Activated CD8-positive, alpha-beta memory T cell treated with anti-CD3 and anti-CD28 coated beads for 24 hours (primary cell): ENCODE measurements at places on chromosomes 1 and 21.

DNA sequence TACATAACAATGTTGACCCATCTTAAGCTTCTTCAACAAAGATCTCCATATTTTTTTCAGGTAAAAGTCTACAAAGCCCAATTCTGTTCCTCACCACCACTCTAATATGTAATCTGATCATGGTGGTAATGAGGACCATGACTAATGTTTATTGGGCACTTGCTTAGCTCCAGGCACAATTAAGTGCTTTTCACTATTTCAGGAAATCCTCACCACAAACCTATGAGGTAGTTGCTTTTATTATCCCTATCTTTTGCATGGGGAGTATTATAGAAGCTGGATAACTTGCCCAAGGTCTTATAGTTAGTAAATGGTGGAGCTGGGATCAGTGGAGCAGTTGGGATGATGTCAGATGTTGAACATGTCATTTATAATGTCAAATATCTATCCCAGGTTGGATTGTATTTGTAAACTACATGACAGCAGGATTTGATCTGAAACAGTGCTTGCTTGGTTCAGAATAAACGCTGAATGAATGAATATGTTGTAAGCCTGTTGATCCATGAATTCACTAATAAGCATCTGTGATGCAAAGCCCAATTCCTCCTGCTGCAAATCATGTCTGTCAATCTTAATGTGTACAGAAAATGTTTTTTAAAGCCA is 283.3 kb upstream of the ST6GALNAC5 start:
- DNase-seq: no peak

DNA sequence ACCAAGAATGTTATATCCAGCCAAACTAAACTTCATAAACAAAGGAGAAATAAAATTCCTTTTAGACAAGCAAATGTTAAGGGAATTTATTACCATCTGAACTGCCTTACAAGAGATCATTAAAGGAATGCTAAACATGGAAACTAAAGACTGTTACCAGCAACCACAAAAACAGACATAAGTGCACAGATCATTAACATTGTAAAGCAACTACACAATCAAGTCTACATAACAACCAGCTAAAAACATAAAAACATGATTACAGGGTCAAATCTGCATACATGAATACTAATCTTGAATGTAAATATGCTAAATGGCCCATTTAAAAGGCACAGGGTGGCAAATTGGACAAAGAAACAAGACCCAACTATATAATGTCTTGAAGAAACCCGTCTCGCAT is 211.0 kb upstream of the PBX1 start:
- no peak for DNase-seq

- no peak for DNase-seq
Measured at GRCh38 chr1:97348599-97349265, 572.1 kb downstream of the DPYD start.

DNA sequence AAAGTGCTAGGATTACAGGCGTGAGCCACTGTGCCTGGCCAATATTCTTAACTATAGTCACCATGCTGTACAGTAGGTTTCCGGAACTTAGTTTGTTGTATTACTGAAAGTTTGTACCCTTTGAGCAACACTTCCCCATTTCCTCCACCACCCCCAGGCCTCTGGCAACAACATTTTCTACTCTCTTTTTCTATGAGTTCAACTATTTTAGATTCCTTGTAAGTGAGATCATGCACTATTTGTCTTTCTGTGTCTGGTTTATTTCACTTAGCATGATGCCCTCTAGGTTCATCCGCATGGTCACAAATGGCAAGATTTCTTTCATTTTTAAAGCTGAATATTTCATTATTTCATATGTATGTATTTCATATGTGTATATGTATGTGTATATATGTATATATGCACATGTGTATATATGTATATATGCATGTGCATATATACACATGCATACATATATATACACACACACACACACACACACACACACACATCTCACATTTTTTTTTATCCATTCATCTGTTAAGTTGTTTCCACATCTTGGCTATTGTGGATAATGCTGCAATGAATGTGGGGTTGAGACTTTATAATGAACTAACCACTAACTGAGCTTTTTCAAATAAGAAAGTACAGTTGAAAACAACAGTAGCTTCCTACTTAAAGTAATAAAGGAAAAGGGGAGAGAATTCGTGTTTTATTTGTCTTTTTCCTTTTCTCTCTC is 256.8 kb upstream of the C1orf105 start:
- no peak for DNase-seq

DNA sequence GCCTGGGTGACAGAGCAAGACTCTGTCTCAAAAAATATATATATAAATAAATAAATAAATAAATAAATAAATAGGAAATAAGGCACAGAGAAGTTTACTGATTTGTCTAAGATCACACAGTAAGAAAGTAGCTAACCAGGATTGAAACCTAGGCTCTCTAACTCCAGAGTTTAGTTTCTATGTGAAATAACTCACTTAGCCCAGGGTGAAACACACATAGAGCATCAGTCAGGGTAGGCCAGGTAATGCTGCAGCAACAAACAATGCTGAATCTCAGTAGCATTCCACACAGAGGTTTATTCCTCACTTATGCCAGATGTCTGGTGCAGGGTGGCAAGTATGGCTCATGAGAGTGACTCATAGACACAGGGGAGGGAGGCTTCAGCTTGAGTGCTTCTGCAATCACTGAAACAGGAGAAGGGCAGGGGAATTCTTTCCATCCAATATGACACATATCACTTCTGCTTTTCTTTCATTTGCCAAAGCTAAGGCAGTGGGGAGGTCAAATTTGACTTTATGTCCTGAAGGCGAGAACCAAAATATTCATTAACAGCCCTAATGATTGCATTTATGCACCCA is 37.1 kb upstream of the KANK4 start:
- no peak for DNase-seq

GRCh38 chr1:119266858-119267257 is 101.7 kb upstream of the HAO2 start:
- DNase-seq: no peak

GRCh38 chr21:34611528-34611927 is 3.4 kb downstream of the RCAN1 start:
- DNase-seq: no peak

DNA sequence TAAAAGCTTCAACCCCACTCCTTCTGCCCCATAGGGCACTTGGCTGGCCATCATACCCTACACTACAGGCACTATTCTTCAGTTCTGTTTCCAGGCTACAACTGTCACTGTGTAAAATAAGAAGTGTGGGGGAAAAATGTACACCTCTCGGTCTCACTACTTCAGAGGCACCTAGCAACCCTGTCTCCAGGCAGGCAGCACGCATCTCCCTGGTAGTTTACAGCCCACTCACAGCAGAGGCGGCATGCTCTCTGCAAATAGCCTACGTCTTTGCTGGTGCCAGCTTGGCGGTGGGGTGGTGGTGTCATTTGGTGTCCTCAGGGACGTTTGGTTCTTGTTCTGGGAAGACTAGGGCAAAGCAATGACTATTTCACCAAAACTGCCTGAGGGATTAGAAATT is 48.2 kb upstream of the BTG3 start:
- DNase-seq: no peak

DNA sequence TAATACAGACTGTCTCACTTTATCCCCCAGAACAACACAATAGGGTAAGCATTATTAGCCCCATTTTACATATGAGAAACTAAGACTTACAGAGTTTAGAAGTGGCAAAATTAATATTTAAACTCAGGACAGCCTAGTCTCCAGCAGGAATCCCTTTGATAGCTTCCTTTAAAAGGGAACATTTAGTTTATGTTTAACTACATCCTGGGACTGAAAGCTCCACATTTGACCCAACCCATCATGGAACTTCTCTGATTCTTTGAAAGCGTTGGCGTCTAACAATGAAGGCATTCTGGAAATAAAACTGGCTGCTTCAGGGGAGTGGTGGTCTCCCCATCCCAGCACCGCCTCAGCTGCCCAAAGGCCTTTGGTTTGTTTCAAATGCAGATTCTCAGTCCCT is 250.6 kb upstream of the NFIA start:
- no peak for DNase-seq

DNA sequence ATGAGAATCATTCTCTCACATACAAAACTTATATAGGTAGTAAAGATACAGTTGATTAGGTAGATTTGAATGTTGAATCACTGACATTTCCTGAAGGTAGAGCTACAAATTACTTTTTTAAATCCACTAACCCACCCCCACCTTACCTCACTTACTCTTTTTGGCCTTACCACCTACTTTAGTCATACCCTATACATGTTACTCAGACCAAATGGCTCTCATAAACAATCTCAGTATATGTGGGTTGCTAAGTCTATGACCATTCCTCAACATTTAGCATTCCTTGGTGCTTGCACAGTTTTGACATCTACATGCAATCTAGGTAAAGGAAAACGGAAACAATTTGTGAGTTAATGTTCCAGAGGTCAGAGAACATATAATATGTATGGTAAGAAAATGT is 26.3 kb downstream of the SYDE2 start:
- no peak for DNase-seq

DNA sequence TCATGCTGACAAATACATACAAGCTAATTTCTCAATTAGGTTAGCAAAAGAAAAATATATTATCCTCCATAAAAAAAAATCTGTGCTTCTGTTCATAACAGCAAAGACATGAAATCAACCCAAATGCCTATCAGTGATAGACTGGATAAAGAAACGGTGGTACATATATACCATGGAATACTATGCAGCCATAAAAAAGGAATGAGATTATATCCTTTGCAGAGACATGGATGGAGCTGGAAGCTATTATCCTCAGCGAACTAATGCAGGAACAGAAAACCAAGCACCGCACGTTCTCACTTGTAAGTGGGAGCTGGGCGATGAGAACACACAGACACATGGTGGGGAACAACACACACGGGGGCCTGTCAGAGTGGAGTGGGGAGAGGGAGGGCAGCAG is 84.0 kb upstream of the PALMD start:
- DNase-seq: no peak

- DNase-seq: no peak
Measured at GRCh38 chr1:71222668-71223067, 141.8 kb upstream of the ZRANB2 start.

GRCh38 chr1:71093938-71094337 is 13.1 kb upstream of the ZRANB2 start:
- no peak for DNase-seq

DNA sequence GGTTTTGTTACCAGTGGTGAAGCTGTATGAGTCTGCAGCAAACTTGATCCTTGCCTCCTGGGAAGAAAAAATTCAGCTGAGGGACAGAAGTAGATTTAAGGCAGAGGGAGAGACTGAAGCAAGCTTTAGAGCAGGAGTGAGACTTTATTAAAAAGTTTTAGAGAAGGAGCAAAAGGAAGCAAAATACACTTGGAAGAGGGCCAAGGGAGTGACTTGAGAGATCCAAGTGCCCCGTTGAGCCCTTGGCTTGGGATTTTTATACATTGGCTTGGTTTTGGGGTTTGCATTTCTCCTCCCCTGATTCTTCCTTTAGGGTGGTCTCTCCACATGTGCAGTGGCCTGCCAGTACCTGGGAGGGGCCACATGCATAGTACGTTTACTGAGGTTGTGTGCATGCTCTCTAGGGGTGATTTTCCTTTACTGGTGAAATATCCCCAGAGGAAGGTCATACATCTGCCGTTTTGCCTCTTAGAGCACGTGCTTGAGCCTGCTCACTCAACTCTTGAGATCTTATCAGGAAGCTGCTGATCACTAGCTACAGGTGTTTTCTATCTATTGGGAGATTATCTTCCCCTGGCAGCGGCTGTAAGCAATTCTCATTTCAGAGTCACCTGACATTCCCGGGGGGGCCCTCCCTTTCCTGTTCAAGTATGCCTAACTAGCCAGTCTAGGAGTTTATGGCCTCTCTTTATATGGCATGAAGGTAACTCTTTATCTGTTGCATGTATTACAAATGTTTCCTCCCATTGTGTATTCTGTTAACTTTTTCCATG is 20.3 kb downstream of the FASLG start:
- no peak for DNase-seq

DNA sequence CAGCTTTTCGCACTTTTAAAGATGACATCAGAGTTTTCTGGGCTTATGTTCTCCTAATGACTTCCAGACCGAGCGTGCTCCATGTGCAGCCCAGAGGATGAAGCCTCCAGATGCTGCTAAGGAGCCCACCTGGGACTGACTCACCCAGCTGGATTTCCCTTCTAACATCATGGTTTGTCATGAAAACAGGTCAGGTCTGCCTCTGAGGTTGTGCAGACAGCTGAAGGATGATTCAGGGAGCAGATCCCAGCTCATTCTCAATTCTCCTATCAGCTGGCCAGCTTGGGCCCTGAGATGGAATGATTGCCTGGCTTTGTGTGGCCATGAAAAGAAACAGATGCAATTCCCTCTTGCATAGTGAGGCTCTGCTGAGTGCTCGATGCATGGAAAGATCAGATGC is 123.9 kb upstream of the DUSP10 start:
- no peak for DNase-seq

DNA sequence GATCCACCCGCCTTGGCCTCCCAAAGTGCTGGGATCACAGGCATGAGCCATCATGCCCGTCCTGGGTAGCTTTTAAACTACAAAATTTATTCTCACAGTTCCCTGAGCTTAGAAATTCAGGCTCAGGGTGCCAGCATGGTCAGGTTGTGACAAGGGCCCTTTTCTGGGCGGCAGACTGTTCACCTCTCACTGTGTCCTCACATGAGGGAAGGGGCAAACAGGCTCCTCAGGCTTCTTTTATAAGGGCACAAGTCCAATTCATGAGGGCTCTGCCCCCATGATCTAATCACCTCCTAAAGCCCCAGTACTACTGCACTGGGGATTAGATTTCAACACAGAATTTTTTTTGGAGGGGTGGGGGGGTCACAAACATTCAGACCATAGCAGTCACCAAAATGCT is 36.8 kb downstream of the GNG4 start:
- DNase-seq: no peak

GRCh38 chr1:27405074-27405473 is 12.7 kb downstream of the GPR3 start:
- no peak for DNase-seq

GRCh38 chr1:177975588-177976495 is 6.0 kb upstream of the SEC16B start:
- DNase-seq: no peak

DNA sequence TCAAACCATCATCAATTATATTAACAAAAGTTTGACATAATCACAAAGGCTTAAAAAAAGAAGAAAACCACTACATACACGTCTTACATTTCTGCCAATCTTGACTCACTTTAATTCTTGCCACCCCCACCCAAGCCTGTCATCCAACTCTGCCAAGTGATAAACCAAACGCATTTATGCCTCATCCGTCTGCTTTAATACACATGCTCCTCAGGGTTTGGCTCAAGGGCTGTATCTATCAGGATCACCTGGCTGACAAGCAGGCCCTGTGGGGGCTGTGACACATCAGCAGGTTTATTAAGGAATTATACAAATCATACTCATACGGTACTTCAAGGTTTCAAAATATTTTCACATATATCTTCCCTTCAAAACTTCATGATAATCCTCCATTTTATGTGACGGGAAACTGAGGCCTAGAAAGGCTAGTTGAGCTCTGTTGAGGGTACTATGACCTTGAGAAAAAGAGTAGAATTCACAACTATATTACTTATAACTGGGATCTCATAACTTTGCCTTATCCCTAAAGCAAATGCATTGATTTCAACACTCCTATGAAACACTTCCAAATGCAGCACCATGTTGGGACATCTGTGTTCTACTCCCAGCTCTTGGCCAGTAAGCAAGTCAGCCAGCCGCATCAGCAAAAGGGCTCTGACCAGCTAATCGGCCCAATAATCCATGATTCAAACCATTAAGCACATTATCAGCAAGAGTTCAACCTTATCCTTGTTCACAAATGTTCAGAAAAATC is 8.7 kb downstream of the SORT1 start:
- no peak for DNase-seq

GRCh38 chr1:31843506-31843905 is 27.7 kb upstream of the SPOCD1 start:
- no peak for DNase-seq

- peak; percentile 24 for DNase-seq
Measured at GRCh38 chr1:244254467-244254866, 197.2 kb downstream of the ADSS2 start.
